ENCODE measurements at places on chromosomes 5 and 9. TPM values are rescaled to one million over a fixed set of nuclear protein-coding genes. Genes with fewer than 3 reads are reported as not detected.

DNA sequence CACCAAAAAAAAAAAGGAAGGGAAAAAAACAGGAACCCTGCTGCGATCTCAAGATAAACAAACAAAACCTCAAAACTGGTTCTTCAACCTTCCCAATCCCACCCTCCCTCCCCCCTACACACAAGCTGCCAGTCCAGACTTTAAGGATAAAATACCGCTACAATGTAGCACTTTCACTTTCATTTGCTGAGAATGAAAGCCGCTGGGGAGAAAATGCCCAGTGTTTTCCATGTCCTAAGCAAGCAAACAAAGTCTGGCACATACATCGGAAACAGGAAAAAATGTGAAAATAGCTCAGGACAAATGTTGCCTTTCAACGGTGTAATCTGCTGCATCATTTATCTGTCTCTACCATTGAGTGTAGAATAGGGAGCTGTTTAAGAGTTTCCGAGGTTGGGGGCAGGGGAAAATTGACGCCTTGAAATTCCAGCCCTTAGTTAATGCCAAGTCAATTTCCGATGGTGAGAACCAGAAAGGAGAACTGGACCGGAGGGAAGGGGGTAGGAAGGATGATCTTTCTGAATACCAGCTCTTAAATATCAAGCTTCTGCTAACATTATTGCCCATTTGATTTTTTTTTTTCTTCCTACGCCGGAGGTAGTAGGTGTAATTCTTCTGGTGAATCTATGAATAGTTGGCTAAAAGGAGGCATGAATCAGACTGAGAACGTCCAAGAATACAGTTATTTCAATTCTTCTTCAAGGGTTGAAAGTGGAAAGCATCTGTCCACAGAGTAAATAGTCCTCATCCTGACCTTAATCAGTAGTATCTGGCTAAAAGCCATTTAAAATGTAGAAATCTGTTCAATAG, 1.2 kb upstream of the ADAMTS6 start:
- peak; percentile 83 for DNase-seq

- DNase-seq: no peak
These were observed 7.5 kb upstream of the SLC6A18 start for GRCh38 chr5:1217596-1218206.

GRCh38 chr5:1277331-1277730, 17.5 kb downstream of the TERT start:
- DNase-seq: no peak

DNA sequence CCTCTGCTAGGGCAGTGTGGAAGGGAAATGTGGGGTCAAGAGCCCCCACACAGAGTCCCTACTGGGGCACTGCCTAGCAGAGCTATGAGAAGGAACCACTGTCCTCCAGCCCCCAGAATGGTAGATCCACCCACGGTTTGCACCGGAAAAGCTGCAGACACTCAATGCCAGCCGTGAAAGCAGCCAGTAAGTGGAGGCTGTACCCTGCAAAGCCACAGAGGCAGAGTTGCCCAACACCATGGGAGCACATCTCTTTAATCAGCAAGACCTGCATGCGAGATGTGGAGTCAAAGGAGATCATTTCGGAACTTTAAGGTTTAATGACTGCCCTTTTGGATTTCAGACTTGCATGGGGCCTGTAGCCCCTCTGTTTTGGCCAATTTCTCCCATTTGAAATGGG, 52.2 kb downstream of the GKAP1 start:
- no peak for DNase-seq

Gene IL3
- not detected for total RNA-seq

- no peak for DNase-seq
These were observed 188.3 kb downstream of the AGTPBP1 start for GRCh38 chr9:85553475-85553874.

DNA sequence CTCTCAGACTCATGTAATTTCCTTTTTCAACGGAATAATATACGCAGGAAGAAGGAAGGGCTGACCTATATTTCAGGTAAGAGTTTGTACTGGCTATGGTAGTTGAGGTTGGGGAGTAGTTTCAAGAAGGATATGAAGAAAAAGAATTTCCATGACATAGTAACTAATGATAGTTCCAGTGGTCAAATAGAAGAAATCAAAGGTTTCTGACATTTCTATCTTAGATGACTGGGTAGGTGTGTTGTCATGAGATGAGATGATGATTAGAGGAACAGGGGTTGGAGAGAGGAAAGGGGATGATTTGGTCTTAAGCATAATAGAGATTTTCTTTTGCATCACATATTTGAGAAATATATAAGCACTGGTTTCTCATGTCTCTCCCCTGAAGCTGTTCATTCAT, 166.0 kb downstream of the SPATA31D1 start:
- DNase-seq: no peak

DNA sequence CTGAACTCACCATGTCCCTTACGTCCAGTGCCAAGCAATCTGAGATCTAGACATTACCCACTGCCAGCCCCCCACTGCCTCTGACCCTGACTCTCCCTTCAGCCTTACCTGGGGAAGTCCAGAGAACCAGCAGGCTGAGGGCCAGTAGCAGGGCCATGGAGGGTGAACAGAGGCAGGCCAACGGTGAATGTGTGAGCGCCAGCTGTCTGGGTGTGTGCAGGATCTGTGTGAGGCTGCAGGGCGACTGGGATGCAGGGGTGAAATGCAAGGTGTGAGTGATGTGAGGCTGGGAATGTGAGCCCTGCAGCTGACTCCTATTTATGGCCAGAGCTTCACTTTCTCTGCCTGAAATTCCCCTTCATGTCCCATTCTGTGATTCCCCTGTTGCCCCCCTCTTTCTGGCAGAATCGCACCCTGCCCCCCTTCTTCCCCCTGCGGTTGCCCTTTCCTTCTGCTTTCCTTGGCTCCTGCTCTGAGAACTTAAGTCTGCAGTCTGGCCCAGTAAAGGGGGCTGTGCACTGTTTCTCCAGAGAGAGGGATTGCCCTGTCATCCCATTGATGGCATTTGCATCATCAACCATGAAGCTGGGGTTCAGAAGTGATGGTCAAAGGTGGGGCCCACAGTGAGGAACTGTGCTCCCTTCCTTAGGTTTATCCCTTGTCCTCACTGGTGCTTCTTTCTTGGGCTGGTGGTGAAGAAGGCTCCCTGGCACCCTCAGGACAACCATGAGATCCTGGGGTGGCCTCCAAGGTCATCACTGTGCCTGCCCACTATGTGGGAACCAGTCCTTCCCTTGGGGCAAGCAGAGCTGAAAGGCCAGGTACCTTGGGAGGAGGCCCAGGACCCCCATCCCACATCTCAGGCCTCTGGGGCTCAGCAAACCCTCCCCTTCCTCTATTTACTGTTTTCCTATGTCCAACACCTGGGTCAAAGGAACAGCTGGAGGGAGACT, at the start of gene CCL19:
CCL19 (minus strand) TSS at position 294 of the 953 bp plus-strand sequence; CDS start at position 157, 137 bp downstream.
- no peak for DNase-seq

- DNase-seq: peak; percentile 91
These were observed 52.1 kb downstream of the AQP7 start for GRCh38 chr9:33350310-33350709.

DNA sequence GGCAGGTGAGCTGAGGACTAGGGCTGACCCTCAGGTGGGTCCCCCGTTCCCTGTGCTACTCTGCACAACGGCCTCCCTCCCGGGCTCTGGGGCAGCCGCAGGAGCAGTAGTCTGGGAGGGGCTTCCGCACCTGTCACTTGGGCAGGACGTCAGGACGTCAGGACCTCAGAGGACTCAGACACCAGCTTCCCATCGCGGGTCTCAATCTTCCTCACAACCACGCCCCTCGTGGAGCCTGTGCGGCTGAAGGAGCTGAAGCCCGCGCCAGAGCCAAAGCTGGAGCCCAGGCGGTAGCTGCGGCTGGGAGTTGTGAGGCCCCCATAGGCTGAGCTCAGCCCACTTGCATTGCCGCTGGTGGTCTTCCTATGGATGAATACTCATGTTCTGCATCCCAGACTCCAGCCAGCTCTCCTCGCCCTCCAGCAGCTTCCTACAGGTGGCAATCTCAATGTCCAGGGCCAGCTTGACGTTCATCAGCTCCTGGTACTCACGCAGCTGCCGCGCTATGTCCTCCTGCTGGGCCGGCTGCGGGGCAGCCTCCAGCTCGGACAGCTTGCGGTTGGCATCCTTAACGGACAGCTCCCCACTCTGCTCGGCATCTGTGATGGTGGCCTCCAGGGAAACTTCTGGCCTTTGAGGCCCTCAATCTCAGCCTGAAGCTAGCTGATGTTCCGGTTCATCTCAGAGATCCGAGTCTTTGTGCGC, 381.4 kb upstream of the RGMB start:
- no peak for DNase-seq

- no peak for DNase-seq
These were observed 210.6 kb downstream of the CDH18 start for GRCh38 chr5:19777363-19777762.

DNA sequence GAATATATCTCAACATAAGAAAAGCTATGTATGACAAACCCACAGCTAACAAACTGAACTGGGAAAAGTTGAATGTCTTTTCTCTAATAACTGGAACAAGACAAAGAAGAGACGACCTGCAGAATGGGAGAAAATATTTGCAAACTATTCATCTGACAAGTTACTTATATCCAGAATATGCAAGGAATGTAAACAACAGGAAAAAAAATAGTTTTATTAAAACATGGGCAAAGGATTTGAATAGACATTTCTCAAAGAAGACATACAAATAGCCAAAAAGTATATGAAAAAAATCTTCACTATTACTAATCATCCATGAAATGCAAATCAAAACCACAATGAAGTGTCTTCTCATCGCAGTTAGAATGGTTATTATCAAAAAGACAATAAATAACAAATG, 181.7 kb upstream of the TLX3 start:
- DNase-seq: no peak

- DNase-seq: no peak
These were observed 177.2 kb downstream of the MAPKAP1 start for GRCh38 chr9:125529589-125530515.

Gene CBY3
- total RNA-seq: not detected

DNA sequence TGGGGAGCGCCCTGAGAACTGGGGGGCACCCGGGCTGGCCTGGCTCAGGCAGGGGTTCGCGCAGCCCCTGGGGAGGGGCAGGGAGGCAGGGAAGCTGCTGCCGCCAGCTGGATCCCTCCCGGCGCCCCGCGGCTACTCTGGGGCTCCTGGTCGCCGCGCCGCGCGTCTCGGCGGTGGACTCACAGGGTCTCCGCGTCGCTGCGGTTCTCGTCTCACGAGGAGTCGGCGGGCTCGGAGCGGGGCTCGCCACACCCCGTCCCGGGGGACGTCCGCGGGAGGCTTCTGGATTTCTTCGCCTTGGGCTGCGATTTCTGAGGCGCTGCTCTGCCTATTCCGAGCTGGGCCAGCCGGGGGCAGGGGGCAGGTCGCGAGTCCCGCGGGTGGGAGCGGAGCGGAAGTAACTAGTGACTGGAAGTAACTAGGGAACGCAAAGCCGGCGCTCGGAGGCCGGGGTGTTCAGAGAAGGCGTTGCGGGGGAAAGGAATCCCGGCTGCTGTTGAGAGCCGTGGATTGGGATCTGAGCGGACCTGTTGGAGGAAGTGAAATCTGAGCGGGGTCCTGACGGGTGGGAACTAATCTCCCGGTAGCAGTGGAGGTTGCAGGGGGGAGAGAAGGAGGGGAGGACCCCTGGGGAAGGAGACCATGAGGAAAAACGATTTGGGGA, 511 bp downstream of the CYSTM1 start:
- peak; percentile 71 for DNase-seq

Gene PHF24
- not detected for total RNA-seq

Gene ASS1
- total RNA-seq: 88.3 TPM

- DNase-seq: no peak
These were observed 73.4 kb upstream of the MELK start for GRCh38 chr9:36499174-36499890.

DNA sequence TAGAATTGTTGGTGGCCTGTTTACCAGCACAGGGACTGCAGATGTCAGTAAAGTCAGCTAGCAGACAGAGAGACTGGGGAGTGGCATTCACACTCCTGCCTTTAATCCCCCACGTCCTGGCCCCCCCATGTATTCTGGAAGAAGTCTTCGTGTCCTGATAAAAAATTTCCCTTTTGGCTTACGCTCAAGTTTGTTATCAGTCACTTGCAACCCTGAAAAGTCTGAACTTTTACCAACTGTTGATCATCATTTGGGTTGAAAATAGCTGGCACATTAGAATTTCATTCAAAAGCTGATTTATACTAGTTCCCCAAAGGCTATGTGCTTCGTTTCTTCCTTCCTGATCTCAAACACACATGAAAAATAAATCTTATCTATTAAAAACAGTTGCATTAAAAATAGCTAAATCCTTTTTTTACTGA, 5.8 kb upstream of the CRHBP start:
- DNase-seq: no peak

- no peak for DNase-seq
These were observed 100.4 kb downstream of the LURAP1L start for GRCh38 chr9:12875191-12875590.

GRCh38 chr5:87030699-87031098, 237.0 kb upstream of the RASA1 start:
- no peak for DNase-seq

Gene SPINK7
- not detected for total RNA-seq

GRCh38 chr5:90680921-90681563, 122.4 kb downstream of the ADGRV1 start:
- DNase-seq: no peak

Gene FAF2
- 37.0 TPM for total RNA-seq

GRCh38 chr9:77523891-77524290, 124.2 kb downstream of the GNA14 start:
- DNase-seq: peak; percentile 50

DNA sequence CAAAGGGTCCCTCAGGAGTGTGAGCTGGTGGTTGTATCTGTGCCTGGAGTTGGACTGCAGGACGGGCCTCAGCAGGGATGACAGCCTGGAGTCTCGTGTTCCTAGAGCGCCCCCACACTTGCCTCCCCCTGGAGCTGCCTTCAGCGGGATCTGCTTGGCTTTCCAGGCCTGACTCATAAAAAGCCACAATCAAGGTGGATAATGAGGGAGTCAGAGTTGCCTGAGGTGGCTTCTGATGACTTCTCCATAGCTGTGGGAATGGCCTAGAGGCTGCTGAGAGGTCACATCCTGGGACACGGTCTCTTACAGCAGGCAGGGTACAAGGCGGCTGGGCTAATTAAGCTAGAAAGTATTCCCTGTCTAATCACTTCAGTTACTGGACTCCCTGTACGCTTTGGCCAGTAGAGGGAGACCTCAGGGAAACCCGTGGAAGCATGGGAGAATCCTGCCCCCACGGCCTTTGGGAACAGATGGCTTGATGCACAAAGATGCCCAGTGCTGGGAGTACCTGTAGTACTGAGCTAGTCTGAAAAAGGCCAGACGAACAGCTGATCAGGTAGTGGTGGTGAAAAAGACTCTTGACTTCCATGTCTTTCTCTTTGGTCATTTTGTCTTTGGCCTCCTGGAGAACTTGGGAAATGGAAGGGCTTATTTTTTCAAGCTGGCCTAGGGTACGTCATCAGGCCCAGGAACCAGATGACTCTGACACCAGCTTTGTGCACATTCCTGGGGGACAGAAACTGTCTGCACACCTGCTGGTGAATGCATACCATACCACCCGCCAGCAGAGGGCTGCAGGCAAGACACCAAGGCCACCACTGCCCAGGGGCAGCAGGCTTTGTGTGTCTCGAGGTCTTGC, 16.1 kb upstream of the FRRS1L start:
- DNase-seq: peak; percentile 25

GRCh38 chr5:60148366-60148765, 254.8 kb upstream of the PDE4D start:
- peak; percentile 3 for DNase-seq

Gene CNOT8
- total RNA-seq: 60.5 TPM

All from fibroblast of villous mesenchyme (primary cell).